ENCODE measurements at places on chromosomes 3 and 15.

DNA sequence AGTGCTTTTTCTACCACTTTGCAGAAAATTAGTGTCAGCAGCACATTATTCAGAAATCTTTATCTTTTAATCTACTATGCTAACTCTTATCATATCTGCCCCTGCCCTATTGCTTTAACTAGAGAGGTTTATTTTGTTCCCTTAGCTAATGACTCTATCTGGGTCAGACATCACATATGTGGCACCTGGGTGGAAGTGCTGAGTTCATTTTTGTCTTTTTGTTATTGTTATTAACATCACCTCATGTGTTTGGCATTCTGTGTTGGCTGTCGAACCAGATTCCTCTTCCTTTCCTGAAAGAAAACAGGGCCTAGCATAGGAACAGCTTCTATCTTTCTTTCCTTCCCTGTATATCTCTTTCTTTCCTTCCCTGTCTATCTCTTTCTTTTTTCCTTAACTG is 100.7 kb downstream of the RBMS3 start:
- DNase-seq = peak; percentile 51

- peak; percentile 63 for DNase-seq
Measured at GRCh38 chr15:91302588-91303439, 202.8 kb downstream of the SV2B start.

DNA sequence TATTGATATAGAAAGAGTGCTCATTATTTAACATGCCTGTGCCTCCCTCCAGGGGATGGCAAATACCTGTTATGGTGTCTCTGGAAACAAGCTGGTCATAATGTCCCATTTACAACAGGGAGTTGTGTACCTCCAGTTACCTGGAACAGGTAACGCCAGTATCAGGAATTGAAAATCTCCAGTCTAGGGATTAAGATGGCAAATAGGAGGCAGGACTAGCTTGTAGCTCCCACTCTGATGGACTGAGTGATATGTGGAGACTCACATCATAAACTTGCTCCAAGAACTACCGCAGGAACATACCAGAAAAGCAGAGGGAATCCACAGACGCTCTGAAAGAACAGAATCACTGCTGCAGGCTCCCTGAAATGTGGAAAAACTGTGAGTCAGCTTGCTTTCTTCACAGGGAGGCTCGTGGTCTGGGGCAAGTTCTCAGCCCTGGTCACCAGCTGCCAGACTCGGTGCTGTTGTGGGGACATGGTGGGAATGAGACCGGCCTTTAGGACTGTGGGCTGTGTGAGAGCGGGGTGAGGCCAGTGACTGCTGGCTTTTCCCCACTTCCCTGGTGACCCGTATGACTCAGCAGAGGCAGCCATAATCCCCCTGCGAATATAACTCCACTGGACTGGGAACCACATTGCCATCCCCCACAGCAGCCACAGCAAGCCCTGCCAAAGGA is 97.4 kb downstream of the KCNAB1 start:
- peak; percentile 36 for DNase-seq

DNA sequence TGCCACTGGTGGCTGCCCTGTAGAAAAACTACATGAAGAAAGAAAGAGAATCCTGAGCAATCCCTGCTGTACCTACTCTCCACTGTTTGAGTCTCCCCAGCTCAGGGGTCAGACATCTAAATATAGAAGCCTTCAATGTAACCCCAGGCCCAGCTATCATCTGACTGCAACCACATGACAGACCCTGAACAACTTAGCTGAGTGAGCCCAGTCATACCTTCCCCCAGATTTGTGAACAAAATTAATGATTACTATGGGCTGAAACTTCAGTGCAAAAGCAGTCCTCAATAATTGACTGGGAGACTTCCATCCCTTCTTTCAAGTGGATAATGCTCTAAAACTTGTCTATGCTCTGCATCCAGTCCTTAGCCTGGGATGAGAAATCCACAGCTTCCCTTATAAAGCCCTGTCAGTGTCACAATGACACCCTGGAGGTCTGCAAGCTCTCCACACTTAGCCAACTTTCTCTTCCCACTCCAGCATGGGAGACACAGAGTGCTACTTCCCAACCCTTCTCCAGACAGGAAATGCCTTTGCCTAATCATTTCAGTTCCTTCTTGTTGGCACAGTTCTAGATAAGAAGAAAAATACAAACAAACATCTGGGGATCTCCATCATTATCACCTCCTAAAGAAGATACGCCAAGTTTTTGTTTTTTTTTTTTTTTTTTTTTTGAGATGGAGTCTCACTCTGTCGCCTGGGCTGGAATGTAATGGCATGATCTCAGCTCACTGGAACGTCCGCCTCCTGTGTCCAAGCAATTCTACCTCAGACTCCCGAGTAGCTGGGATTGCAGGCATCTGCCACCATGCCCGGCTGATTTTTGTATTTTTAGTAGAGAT is 198.5 kb upstream of the GADL1 start:
- DNase-seq = peak; percentile 16

- peak; percentile 93 for DNase-seq
Measured at GRCh38 chr3:124826703-124827102, 60.5 kb downstream of the ITGB5 start.

DNA sequence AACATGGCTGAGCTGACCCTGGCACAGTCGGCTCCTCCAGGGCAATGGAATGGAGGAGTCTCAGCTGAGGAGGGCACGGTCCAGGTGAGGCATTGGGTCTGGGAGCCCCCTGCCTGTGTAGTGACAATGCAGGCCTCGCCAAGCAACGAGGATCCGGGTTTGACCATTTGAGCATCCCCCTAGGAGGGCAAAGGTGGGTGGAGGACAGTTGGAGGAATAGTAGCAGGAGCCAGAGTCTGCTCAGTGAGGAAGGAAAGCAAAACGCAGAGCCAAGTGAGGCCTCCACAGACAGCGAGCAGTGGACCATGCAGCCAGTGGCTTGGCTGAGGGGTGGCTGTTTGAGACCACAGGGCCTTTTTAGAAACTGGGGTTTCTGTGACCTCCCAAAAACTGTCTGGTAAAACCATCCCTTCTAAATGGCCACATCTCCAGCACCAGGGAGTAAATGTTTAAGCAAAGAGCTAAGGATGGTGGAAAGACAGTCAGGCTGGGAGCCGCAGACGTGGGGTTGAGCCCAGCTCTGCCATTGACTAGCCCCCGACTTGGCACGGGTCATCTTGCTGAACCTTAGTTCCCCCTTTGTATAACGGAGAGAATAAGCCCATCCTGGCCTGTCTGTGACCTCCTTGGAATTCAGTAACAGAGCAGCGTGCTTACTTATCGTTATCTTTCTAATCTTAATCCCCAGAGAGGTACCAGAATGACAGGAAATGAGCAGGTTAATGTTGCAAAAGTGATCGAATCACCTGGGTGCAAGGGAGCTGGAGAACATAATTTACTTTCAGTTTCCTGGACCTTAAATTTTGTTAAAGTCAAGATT is 46.8 kb downstream of the CMTM6 start:
- no peak for DNase-seq

DNA sequence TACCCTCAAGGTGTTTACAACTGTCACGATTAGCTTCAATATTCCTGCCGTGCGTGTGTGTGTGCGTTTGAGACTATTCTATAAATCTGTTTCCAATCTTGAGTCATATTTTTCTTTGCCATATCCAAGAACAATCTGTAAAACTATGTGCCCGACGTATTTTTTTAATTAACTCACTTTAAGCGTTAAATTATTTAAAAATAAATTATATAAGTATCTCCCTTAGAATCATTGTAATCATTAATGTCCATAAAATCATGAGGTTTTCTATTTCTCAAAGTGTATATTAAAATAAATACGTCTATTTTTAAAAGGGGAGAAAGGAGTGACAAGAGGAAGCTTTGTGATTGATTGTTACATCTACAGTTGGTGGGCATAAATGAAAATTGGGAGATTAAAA is 2.9 kb downstream of the SETMAR start:
- DNase-seq = no peak

GRCh38 chr3:149815321-149815720 is 2.3 kb downstream of the RNF13 start:
- no peak for DNase-seq

DNA sequence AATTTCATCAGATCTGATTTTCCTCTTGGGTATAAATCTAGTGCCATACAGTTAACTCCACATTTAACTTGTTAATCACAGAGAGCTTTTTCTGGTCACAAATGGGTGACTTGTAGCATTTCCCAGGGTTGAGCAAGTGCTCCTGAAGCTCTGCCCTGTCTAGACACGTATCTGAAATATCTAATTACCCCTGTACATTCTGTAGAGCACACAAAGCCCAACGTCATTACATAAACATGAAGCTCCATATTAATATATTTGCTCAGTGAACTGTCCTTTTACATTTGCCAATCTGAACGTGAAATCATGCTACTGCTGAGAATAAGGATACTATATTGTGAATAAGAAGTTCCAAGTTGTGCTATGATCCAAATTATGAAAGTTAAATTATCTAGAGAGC is 49.0 kb downstream of the THBS1 start:
- no peak for DNase-seq

- no peak for DNase-seq
Measured at GRCh38 chr15:63448266-63448665, 56.1 kb upstream of the USP3 start.
